ENCODE measurements at places on chromosomes 2 and 18.
A peak's percentile ranks its signal among the peaks of the same experiment; 100 is the strongest.

DNA sequence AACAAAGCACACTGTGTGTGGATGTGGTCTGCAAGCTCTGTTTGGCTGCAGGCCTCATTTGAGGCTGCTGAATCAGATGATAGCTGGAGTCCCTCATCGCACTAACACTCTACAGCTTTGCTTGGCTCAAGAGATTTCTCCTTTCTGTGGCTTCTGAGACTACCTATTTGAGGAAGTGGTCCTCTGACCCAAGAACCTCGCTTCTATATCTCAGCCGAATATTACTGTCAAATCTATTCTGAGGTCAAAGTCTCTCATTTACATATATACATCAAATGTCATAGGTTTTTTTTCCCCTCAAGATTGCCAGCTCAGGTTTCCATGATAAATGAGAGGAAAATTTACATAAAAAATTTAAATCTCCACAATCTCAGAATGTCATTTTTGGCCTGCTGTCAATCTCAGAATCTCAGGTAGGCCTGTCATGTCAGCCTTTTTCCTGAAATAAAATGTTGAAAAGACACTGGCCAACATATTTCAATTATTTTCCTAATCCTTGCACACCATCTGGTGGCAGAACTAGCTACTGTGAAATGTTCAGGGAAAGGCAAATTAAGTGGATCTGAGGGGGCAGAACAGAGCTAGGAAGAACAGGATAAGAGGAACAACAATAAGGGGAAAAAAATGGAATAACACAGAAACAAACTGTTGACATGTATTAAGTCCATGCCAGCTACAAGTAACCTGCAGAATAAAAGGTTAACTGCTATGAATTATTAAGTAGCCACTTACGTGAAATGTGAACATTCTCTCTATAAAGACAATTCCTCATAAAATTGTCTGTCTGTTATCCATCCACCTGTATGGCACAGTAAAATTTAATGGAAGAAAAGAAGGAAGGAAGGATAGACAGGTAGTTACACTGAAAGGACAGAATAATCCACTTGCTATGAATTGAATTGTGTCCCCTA is 39.3 kb downstream of the AP1S3 start:
- peak; percentile 3 for DNase-seq

GRCh38 chr2:60976256-60976850 is 41.2 kb upstream of the PEX13 start:
- DNase-seq = no peak

DNA sequence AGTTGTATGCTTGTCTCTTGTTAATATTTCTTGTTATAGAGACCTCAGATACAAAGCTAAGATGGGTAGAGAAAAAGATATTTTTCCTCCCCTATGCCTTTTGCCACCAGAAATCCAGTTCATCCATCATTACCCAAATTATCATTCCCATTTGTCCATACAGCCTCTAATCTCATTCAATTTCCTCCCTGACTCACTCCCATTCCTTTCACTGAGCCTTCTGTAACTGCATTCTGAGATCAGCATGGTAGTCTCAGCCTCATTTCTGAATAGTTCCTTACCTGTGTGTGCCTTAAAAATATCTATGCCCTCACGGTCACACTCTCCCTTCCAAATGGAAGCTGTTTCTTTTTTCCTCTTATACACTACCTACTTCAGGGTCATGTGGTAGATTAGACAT is 15.7 kb upstream of the PIK3C3 start:
- no peak for DNase-seq

DNA sequence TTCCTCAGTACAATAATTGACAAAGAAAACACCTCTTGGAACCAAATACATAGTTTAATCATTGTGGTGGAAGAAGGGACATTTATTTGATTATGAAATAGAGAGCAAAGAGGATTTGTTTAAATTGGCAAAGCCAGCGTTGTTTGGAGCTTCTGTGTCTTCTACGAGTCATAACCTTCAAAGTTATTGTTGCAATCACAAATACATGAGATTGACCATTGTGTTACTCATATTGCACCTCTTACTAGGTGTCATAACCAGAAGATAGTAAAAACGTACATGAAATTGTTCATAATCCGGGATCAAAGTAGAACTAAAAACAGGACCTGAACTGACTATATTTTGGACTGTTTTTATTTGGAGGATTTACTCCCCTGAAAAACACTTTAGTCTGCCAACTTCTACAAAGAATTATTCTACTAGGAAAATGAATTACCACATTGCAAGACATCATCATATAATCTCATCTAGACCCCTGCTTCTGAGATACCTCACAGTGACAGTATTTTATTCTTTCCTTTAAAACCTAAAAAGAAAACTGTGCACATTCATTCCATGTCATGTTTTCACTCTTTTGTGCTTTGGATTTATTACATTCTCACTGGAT is 151.7 kb upstream of the KLF7 start:
- DNase-seq = no peak

- DNase-seq = peak; percentile 83
Observed at GRCh38 chr2:212940816-212941215, 210.6 kb downstream of the IKZF2 start.

- DNase-seq = peak; percentile 14
Observed at GRCh38 chr2:240143801-240144648, 3.6 kb upstream of the OTOS start.

DNA sequence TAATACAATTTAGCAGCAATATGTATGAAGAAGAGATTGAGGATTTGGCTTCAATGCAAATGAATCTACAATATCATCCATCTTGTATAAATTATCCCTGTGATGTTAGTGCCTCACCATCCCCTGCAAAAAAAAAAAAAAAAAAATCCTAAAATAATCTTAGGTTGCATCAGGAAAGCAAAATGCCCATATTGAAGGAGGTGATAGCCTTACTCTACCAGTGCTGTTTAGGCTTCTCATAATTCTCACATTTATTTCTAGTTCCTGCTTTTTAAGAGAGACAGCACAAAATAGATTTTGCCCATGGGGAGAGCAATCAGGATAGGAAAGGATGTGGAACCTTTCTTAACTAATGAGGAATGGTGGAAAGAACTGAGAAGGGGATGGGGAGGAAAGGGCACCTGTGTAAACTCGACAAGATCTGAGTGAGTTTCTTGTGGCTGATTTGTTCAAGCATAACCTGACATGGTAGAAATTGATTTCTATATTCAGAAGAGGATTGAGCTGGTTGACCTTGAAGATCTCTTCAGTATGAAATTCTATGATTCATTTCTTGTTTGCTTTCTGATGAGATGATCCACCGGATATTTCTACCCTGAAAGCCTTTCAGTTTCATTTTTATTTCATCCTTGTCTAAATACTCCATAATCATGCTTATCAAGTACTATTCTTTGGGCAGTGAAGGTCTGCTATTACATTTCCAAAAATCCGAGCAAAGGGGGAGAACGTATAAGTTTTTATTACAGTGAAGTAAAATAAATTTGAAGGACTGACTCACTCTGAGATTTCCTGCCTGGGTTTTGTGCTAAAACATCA is 391.2 kb downstream of the PTPRM start:
- no peak for DNase-seq

- no peak for DNase-seq
Observed at GRCh38 chr2:45353879-45354278, 257.2 kb downstream of the SRBD1 start.

DNA sequence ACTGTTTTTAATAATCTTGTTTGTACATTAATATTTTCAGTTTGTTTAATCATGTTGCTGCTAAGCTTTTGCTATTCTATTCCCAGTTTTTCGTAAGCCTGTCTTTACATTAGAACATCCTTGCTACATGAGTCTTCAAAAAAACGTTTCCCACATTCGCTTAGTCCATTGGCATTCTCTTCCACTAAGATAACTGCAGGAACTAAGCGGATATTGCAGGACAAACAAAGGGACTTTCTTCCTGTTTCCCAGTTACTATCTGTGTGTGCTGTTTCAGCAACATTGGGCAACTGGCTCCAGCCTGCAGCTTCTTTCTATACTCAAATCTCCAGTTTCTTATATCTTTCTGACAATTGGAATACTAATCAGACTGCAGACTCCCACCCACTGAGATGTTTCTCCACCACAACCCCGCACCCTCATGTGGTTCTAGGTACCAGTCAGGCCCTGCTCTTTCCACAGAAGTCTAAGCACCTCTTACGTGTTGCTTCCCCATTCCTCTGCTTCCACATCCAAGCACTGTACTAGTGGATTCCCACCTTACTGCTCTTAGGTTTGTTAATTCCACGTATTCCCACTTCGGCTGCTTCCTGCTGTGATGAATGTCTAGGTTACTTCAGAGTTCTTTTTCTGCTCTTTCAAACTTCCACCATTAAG is 420.3 kb downstream of the LRRTM4 start:
- DNase-seq = no peak

DNA sequence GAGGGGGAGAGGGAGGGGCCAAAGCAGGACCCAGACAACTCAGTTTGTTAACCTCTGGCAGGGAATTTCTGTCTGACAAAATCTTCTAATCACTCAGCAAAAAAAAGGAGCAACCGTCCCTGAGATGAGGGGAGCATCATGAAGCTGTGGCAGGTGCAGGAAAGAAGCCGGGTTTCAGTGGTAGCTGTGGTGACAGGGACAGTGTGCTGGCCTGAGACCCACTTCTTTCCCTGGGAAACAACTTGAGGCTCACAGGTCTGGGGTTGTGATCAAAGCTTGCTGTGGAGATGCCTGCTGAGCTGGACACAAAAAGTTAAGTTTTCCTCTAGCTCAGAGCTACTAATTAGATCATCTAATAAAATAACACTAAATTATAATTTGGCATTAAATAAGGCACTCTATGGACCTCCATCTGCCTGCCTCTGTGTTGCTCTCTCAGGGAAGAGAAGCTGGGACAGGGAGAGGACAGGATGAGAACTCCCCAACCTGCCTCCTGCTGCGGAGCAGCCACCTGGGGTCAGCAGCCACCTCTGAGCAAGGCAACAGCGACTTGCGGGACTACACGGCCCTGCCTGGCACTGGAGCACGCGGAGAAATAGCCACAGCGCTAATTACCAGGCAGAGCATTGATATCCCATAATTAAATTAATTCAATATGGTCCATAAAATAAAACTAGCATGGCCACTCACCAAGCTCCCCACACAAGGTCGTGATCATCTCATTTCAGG is 104.6 kb upstream of the TEX51 start:
- no peak for DNase-seq

GRCh38 chr2:127115471-127116199 is 8.7 kb upstream of the BIN1 start:
- DNase-seq = no peak
